ENCODE measurements at places on chromosomes 11 and 22.

GRCh38 chr11:7655253-7656217 is 17.8 kb downstream of the CYB5R2 start:
- H3K27ac ChIP-seq, result no peak overlapping the region
- no peak overlapping the region for H3K4me3 ChIP-seq
- H3K4me1 ChIP-seq, result no peaks in the 10 kb centered on the region
- H3K36me3 ChIP-seq, result peaks cover 36% of the 10 kb centered on the region

- no peak for DNase-seq
- H3K4me1 ChIP-seq, result peaks cover 3% of the 10 kb centered on the region
- H3K4me3 ChIP-seq, result no peak overlapping the region
- no peaks in the 10 kb centered on the region for H3K36me3 ChIP-seq
- no peak overlapping the region for H3K27ac ChIP-seq
Observed at GRCh38 chr11:8597182-8597581, 3.2 kb upstream of the STK33 start.

DNA sequence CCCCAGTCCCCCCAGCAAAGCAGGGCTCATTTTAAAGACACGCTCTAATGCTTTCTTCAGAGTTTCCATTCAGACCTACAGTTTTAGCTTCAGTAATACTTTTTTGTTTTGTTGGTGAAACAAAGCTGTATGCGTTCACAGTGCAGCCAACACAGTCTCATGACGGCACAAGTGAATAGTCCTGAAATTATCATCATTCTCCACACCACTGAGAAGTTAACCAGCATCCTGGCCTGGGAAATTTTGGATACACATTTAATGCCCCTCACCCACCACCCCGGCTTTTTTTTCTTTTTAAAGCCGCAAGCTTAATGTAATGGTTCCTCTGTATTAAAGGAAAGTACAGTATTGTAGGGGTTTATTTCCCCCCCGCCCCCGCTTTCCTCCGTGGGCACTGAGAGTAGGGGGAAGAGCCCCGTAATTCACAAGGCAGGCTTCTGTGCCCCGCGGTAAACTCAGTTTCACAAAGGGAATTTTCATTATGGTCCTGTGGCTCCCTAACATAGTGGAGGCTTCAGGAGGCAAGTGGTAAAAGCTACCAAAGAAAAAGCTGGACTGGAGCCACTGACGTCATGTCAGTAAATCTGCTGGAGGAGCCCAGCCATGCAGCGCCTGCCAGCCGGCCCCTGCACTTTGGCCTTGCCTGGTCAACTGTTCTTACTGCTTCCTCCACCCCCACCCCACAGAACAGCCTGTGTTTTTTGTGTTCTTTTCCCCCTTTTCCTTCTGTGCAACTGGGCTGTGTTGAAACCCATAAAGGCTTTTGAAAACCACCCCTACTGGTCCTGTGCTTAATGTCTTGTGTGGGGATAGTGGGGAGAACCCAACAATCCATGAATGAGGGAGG is 18.2 kb downstream of the TEAD1 start:
- DNase-seq, result no peak
- no peak overlapping the region for H3K4me3 ChIP-seq
- peaks cover 2% of the 10 kb centered on the region for H3K36me3 ChIP-seq
- H3K27ac ChIP-seq, result no peak overlapping the region

- H3K4me1 ChIP-seq, result peaks cover 6% of the 10 kb centered on the region
- no peak overlapping the region for H3K27ac ChIP-seq
- no peak for DNase-seq
Observed at GRCh38 chr11:498297-499181, 8.5 kb downstream of the RNH1 start.

DNA sequence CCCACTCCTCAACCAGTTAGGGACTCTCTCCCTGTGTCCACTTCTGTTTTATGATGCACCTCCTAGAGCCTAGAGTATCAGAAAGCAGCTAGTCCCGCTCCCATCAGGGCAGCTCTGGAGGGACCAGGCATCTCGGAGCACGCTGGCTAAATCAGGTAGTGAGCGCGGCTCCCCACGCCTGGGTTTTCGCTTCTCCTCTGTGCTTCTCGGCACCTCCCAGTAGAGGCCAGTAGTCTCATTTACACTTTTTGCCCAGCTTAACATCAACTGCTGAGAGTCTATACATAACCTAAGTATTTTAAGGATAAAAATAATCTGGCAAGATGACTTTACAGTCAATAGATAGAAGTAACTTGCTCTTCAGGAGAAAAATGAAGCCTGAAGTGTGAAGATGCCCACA is 473.8 kb downstream of the OPCML start:
- H3K27ac ChIP-seq, result no peak overlapping the region
- H3K4me1 ChIP-seq, result no peaks in the 10 kb centered on the region
- H3K36me3 ChIP-seq, result no peaks in the 10 kb centered on the region
- H3K27me3 ChIP-seq, result peaks cover 18% of the 10 kb centered on the region
- no peak overlapping the region for H3K4me3 ChIP-seq
- DNase-seq, result no peak

DNA sequence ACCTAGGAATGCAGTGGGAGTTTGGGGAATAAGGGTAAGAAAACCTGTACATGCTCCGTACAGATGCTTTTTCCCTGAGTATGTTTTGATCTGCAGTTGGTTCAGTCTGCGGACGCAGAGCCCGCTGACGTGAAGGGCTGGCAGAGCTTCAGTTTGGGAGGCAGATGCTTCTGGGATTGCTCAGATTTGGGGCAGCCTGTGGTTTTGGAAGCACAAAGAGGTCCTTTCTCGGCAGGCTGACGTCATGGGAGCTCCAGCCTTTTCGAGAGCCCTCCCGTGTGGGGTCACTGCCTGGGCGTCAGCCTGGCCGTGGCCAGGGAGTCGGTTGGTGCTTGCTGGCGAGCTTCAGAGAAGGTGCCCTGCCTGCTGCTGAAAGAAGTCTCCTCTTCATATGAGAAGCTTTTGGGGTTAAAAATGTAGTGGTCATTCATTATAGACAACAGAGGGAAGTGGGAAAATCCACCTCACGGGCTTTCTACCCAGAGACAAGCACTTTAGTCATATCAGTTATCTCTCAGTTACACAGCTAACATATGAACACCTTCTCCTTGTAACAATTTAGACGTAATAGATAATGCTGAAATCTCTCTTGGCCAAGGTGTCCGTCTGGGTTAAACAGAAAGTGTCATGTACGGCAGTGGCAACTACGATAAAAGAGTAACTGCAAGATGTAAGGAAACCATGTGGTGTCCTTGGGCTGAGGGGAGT is 26.8 kb downstream of the TPCN2 start:
- H3K27ac ChIP-seq, result no peak overlapping the region
- no peaks in the 10 kb centered on the region for H3K27me3 ChIP-seq
- H3K4me1 ChIP-seq, result peaks cover 7% of the 10 kb centered on the region
- peaks cover 2% of the 10 kb centered on the region for H3K36me3 ChIP-seq

- H3K36me3 ChIP-seq, result no peaks in the 10 kb centered on the region
- no peak for DNase-seq
- H3K4me3 ChIP-seq, result peak overlapping the region; percentile 58
- H3K27ac ChIP-seq, result no peak overlapping the region
- H3K4me1 ChIP-seq, result peaks cover 19% of the 10 kb centered on the region
Observed at GRCh38 chr11:1573903-1574237, 1.8 kb upstream of the DUSP8 start.

DNA sequence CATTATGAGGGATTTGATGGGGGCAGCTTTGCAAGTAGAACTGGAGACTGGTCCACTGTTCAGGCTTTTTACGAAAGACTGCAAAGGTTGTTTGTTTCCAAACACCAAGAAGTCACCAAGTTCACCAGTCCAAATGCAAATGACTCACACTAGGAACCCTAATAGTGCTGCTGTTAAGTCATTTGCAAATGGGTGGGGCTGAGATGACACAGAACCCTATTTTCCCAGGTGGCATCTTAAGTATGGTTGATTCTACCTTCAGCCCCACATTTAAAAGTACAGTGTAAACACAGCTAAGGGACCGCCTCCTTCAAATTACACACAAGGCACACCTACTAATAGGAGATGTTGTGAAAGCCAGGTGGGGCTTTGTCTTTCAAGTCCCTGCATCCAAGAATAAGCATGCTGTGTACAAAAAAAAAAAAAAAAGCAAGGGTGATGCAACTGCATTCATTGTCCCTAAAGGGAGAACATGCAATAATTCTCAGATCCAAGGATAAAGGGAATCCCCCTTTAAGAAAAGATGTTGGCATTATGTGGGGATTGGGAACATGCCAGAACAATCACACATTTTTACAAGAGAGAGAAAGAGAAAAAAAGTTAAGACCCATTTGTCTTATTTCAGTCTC is 27.3 kb downstream of the BDNF start:
- no peaks in the 10 kb centered on the region for H3K27me3 ChIP-seq
- peaks cover 7% of the 10 kb centered on the region for H3K36me3 ChIP-seq
- no peak for DNase-seq

DNA sequence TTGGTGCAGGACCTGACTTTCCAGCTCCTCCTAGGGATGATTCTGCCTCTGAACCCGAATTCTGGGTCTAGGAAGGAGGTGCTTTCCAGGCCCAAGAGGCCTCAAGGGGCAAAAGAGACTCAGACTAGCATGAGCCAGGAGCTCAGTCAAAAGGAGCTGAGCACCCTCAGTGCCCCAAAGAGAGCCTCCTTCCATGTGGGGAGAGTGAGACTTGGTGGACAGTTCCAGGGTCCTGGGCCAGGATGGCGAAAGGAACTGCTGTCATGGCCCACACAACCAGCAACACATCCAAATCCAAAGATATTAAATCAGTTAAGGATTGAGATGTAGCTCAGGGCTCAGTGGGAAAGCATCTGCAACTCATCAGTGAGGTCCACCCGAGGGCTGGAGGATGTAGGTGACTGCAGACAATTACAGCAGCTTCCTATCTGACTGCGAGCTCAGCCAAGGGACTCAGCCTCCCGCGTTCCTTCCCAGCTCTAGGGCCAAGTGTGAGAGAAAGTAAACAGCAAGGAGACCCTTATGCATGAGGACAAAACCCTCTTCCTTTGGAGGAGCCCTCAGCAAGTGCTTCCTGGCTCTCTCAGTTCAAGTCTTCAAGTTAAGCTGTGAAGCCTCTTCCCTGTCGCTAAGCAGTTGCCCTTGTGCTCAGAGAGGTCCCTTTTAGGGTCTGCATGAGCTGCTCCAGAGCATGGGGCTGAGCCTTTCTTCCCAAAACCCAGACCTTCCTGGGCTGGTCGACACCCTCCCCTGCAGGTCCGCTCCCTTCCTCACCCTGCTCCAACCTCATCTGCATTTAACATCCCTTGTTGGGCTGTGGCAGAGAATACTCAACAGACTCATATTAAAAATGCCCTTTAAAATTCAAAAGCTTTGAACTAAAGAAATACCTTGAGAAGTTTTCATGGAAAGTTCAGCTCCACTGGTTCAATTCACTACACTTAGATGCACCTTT is 35.8 kb downstream of the C11orf58 start:
- DNase-seq, result no peak
- no peak overlapping the region for H3K4me3 ChIP-seq
- H3K27ac ChIP-seq, result no peak overlapping the region

GRCh38 chr11:119608781-119609180 is 120.2 kb downstream of the NECTIN1 start:
- H3K36me3 ChIP-seq, result no peaks in the 10 kb centered on the region
- H3K4me1 ChIP-seq, result no peaks in the 10 kb centered on the region
- no peak for DNase-seq

GRCh38 chr11:73795925-73796632 is 8.4 kb downstream of the MRPL48 start:
- H3K4me1 ChIP-seq, result peaks cover 3% of the 10 kb centered on the region
- peaks cover 6% of the 10 kb centered on the region for H3K36me3 ChIP-seq
- no peaks in the 10 kb centered on the region for H3K27me3 ChIP-seq
- no peak for DNase-seq

DNA sequence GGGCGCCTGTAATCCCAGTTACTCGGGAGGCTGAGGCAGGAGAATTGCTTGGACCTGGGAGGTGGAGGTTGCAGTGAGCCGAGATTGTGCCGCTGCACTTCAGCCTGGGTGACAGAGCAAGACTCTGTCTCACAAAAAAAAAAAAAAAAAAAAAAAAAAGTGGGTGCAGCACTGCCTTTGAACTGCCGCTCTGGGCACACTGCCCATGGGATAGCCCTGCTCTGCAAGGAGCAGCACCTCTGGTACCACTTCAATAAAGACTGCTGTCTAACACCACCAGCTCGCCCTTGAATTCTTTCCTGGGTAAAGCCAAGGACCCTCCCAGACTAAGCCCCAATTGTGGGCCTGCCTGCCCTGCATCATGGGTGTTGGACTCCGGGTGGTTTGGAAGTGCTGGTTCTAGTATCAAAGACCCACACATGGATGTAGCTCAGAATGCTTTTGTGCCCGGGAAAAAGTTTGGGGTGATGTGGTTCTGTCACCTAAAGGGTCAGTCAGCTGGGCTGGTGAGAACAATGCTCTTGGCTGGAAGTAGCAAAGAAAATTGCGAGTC is 444.3 kb downstream of the TBC1D22A start:
- no peak overlapping the region for H3K4me3 ChIP-seq
- H3K27me3 ChIP-seq, result no peaks in the 10 kb centered on the region

DNA sequence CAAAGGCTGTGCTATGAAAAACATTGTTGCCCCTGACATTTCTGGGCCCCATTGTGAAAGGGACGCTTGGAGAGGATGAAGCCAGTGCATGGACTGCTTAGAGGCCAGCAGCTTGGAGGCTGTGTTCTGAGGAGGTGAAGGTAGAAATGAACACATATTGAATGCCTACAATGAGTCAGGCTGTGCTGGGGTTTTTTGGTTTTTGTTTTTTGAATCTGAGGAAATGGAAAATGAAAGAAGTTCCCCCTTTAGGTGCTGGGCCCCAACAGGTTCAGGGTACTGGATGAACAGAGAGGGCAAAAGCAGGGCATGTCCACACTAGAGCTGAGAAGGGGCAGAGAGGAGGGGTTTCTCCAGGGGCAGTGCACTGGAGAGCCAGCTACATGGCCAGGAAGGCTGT is 166.1 kb upstream of the API5 start:
- H3K27me3 ChIP-seq, result no peaks in the 10 kb centered on the region
- DNase-seq, result peak; percentile 5
- H3K27ac ChIP-seq, result no peak overlapping the region
- H3K36me3 ChIP-seq, result no peaks in the 10 kb centered on the region
- H3K4me1 ChIP-seq, result no peaks in the 10 kb centered on the region
- H3K4me3 ChIP-seq, result no peak overlapping the region

- H3K27me3 ChIP-seq, result peaks cover 7% of the 10 kb centered on the region
- no peak overlapping the region for H3K27ac ChIP-seq
- no peak overlapping the region for H3K4me3 ChIP-seq
- H3K4me1 ChIP-seq, result peaks cover 52% of the 10 kb centered on the region
- DNase-seq, result no peak
Observed at GRCh38 chr11:14373941-14374646, 15.1 kb upstream of the RRAS2 start.

- H3K36me3 ChIP-seq, result no peaks in the 10 kb centered on the region
- peaks cover 11% of the 10 kb centered on the region for H3K4me1 ChIP-seq
- no peak for DNase-seq
- H3K4me3 ChIP-seq, result no peak overlapping the region
- no peak overlapping the region for H3K27ac ChIP-seq
Observed at GRCh38 chr11:69444381-69445130, 36.9 kb upstream of the LINC01488 start.

DNA sequence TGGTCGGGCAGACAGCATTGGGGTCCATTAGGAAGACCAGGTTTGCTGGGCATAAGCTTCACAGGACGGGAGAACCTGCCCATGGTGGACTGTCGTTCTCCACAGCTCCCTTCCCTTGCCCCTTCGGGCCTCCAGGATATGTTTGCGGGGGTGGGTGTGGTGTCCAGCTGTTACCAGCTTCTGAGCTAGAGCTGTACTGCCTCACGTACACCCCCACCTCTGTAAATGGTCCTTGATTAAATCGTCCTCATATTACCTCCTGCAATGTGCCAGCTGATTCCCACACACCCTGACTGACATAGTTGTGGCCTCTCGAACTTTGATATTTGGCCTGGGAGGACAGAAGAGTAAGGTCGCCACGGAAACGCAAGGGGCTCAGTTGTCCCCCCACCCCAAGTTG is 16.2 kb upstream of the BCR start:
- H3K27ac ChIP-seq, result no peak overlapping the region
- H3K4me1 ChIP-seq, result no peaks in the 10 kb centered on the region
- H3K36me3 ChIP-seq, result no peaks in the 10 kb centered on the region
- DNase-seq, result no peak
- no peaks in the 10 kb centered on the region for H3K27me3 ChIP-seq
- H3K4me3 ChIP-seq, result no peak overlapping the region
